ENCODE measurements at places on chromosomes 7 and 10.

DNA sequence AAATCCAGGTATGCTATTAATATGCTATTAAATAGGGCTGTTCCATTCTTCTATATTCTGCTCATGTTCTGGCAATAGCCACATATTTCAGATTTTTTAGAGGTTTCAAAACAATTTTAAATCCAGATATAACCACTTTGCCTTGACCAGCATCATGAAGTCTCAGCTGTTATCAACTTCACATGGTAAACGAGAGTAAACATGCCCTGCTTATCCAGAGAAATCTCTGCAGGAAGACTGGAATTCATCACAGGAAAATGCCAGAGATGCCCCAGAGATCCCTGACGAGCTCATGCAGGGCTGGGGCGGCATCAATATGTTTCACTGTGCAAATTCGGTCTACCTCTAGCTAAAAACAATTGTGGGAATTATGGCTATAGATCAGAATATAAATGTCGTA lies 126.5 kb downstream of the FANK1 start:
- DNase-seq: no peak

DNA sequence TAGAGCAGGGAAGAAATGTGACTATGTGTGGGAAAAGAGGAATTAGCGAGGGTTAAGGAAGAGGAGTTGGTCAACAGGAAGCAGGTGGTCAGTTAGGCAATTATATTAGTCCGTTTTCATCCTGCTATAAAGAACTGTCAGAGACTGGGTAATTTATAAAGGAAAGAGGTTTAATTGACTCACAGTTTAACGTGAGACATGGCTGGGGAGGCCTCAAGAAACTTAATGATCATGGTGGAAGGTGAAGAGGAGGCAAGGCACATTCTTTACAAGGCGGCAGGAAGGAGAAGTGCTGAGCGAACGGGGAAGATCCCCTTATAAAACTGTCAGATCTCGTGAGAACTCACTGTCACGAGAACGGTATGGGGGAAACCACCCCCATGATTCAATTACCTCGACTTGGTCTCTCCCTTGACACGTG lies 35.0 kb downstream of the RAMP3 start:
- DNase-seq: no peak

GRCh38 chr10:42150428-42151061 lies 487.8 kb downstream of the ZNF33B start:
- DNase-seq: no peak

DNA sequence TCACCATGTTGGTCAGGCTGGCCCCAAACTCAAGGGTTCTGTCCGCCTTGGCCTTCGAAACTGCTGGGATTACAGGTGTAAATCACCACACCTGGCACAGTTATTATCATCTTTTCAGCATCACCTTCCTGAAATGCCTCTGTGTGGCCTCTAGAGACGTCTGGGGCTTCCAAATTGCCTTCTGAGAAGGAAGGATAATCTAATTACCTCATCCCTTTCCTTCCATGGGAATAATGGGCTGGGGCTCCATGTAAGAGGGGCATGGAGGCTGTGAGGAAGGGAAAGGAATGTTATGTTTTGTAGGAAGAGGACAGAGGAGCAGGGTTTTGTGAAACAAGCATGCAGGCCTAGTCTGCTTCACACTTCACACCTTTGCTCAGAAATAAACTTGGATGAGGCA lies 22.2 kb upstream of the PODXL start:
- DNase-seq: no peak

- no peak for DNase-seq
Observed at GRCh38 chr10:21318540-21319167, 206.8 kb downstream of the SKIDA1 start.

DNA sequence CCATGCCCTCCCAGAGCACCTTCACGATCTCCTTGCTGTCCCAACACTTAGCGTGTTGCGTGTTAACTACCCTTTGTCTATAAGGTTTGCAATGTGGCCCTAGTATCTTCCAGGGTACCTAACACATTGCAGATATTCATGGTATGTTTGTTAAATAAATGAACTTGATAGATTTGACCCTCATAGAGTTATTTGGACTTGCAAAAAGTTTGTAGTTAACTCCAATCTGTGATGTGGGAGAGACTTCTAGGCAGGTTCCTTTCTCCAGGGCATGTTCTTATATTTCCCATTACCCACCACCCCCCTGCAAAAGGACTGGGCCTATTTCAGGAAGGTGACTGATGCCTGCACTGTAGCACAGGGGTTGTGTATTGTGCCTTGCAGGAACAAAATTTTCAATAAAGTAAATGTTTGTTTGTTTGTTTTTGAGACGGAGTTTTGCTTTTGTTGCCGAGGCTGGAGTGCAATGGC lies 612 bp downstream of the HILPDA start:
- no peak for DNase-seq

DNA sequence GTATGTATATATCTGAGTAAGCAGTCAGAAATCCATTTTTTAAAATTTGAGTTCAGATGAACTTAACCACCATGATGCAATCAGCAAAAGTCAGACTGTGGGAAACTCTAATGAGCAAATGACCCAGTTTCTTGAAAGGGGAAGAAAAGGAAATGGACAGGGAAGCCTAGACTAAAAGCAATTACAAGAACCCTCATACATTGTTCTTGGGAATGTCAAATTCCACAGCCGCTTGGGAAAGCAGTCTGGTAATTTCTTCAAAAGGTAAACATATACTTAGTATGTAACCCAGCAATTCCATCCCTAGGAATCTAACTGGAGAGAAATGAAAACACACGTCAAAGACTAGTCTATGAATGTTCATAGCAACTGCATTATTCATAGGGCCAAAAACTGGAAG lies 16.4 kb upstream of the FOXK1 start:
- no peak for DNase-seq

DNA sequence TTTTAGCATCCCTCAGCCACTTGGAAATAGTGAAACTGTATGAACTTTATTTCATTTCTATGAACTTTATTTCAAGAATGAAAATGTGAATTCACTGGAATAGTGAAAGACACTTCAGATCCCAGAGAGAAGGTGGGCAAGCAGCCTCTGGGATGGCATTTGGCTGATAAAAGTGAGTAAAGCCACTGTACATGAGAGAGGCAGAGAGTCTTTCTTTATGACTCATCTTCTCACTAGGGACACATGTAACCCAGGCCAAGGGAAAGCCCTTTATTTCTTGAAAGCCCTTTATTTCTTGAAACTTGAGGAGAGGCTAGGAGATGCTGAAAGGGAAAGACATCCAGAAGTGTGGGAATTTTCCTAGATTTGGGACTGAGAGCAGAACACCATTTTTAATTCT lies 148.9 kb upstream of the SMIM30 start:
- DNase-seq: no peak

GRCh38 chr7:80918909-80919721 lies at the start of gene SEMA3C:
SEMA3C (minus strand) TSS chr7:80919051; CDS start chr7:80916781, 2,270 bp downstream.
- peak; percentile 37 for DNase-seq

- DNase-seq: no peak
Observed at GRCh38 chr10:77970869-77971803, 44.6 kb upstream of the DLG5 start.

GRCh38 chr7:50393076-50393475 lies 57.1 kb downstream of the FIGNL1 start:
- DNase-seq: peak; percentile 50

DNA sequence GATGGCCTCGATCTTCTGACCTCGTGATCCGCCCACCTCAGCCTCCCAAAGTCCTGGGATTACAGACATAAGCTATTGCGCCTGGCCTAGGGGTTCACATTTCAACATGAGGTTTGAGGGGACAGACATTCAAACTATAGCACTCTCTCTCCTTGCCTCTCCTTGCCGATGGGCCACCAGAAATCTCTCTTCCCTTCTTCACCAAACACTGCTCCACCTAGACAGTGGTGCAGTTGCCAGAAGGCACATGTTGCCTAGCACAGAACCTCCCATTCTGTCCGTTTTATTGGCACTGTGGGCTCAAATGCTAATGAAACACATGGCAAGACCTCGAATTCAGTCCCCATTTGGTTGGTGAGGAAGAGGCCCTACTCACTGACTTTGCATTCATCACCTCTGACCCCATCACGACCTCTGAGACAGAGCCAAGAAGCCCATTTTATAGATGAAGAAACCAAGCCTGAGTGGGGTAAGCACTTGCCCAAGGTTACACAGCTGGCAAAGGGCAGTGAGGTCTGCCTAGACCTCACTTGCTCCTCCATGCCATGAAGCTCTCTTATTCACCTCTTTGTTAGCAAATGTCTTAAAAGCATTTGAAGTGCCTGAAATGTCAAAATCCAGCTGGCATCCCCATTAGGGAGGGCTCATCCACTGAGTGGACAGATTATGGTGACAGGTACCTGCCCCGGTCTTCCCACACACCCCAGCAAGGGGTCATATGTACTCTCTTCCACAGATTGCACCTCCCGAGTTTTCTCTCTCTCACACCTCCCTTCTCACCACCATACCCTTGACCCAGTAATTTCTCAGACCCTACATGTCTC lies 34.0 kb downstream of the GPRIN2 start:
- DNase-seq: no peak

GRCh38 chr7:90320418-90320800 lies 695 bp downstream of the FAM237B start:
- no peak for DNase-seq

DNA sequence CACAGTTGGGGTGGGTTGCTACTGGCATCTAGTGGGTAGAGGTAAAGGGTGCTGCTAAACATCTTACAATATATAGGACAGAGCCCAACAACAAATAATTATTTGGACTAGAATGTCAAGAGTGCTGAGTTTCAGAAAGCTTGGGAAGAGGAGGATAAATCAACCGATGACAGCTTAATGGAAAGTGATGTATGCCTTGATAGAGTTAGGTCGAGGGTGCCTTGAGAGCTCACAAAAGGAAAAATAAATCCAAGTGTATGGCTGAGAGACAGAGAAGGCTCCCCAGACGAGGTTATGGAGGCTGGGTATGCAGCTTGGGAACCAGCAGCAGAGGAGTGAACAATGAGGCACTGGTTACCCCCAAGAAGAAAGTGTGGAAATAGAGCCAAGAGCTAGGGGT lies 211.1 kb downstream of the HDAC9 start:
- no peak for DNase-seq

DNA sequence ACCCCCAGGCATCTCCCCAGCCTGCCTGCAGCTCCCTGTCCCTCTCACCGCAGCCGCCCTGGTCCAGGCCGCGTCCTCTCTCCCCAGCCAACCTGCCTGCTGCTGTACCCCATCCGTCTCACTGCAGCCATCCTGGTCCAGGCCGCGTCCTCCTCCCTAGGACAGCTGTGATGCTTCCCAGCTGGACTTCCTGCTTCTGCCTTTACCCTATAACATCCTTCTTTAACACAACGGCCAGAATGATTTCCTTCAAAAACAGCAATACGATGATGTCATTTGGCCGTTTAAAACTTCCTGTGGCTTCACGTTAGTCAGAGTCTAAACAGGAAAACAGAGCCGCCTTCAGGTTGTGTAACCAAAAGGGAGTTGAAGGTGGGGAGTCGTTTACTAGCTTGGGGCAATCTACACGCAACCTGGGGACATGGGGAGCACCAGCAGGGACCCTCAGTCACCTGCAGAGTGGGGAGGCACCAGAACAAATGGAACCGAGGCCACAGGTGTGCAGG lies 32.2 kb upstream of the ZFAND2A start:
- DNase-seq: no peak

- no peak for DNase-seq
Observed at GRCh38 chr10:44244745-44245600, 139.9 kb downstream of the CXCL12 start.

DNA sequence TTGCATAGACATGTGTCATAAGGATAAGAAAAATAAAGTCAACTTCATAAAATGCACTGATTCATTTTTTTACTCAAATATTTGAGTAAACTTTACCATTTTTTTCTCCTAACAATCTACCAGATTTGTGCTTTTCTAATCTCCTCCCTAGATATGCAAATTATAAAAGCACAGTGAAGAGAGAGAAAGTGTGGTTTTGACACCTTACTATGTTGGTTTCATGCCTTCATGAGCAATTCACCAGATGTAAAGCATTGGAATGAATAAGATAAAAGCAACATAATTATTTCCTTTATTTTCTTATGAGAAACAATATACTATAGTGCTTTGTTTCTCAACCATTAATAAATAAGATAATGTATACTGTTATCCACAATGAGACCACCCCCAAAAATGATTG lies 432.5 kb upstream of the PCDH15 start:
- no peak for DNase-seq

- no peak for DNase-seq
Observed at GRCh38 chr7:80151274-80151665, 16.6 kb downstream of the GNAI1 start.

- no peak for DNase-seq
Observed at GRCh38 chr10:43236176-43236850, 30.6 kb downstream of the RASGEF1A start.

DNA sequence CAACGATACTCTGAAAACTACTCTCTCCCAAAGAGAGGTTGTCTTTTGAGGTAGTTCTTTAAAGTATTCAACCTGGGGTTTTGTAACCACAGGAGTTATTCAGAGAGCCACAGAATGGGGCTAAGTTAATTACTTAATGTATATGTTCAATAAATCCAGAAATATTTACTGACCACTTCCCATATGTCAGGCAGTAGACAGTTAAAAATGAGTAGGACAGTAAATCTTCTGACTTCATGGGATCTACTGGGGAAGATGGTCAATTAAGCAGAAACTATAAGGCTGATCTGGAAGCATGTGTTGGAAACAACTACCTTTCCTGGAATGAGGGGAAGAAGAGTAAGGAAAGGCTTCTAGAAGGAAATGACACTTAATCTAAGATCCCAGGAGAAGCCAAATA lies 167.7 kb downstream of the MAGI2 start:
- no peak for DNase-seq

DNA sequence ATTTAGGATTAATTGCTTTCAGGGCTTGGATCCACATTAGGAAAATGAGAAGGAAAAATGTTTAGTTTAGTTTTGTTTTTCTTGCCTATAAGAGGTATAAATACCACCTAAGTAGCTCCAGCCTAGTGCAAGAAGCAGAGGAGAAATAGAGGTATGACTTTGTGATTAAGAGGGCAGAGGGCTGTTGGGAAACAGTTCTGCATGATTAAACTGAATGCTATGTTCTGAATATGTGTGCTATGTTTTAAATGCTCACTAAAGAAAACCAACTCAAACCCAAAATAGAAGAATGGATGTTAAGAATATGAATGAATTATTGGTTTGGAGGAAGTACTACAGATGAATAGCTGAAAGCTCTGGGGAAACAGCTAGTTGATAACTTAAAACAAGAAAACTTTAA lies 7.6 kb downstream of the CALCR start:
- DNase-seq: no peak

GRCh38 chr7:55512635-55513191 lies 59.6 kb downstream of the VOPP1 start:
- DNase-seq: no peak

- no peak for DNase-seq
Observed at GRCh38 chr10:51342381-51342780, 268.1 kb downstream of the PRKG1 start.

- DNase-seq: no peak
Observed at GRCh38 chr7:25389489-25390106, 161.3 kb upstream of the NPVF start.

GRCh38 chr7:74355091-74355490 lies 65.9 kb downstream of the CLIP2 start:
- peak; percentile 26 for DNase-seq

GRCh38 chr10:125990974-125991373 lies 94.6 kb downstream of the FANK1 start:
- DNase-seq: no peak
